ENCODE measurements at places on chromosomes 4 and X. TPM values are rescaled to one million over a fixed set of nuclear protein-coding genes. Genes with fewer than 3 reads are reported as not detected.

The SPANXB1 gene
- total RNA-seq: not detected

- DNase-seq: no peak
These were observed 150.7 kb upstream of the EOLA2 start for GRCh38 chrX:150088766-150089518.

DNA sequence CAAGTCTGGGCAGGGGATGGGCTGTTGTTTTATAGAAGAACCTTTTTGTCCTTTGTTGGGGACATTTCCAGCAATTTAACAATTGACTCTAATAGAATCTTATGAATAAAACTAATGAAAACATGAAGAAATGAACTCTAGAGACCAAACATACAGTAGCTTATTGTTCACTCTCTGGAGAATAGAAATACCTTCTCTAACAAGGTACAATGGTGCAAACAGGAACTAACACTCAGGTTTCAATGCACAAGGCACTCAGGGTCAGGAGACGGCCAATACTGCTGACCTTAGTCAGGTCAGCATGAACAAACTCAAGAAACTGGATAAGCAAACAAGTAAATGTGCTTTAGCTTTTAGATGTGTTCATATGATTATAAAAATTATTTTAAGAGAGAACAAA is 39.6 kb upstream of the FBXW7 start:
- no peak for DNase-seq

The FAM50A gene
- 45.8 TPM for total RNA-seq

- DNase-seq: no peak
These were observed 51.8 kb downstream of the GC start for GRCh38 chr4:71732066-71732465.

The BEND4 gene
- total RNA-seq: not detected

GRCh38 chrX:99172958-99173357 is 1237.1 kb downstream of the PCDH19 start:
- DNase-seq: no peak

- no peak for DNase-seq
These were observed 125.0 kb downstream of the ARHGAP6 start for GRCh38 chrX:11540532-11541377.

- no peak for DNase-seq
These were observed 21.8 kb downstream of the RNF212 start for GRCh38 chr4:1091561-1091995.

The MAGEA4 gene
- total RNA-seq: not detected

DNA sequence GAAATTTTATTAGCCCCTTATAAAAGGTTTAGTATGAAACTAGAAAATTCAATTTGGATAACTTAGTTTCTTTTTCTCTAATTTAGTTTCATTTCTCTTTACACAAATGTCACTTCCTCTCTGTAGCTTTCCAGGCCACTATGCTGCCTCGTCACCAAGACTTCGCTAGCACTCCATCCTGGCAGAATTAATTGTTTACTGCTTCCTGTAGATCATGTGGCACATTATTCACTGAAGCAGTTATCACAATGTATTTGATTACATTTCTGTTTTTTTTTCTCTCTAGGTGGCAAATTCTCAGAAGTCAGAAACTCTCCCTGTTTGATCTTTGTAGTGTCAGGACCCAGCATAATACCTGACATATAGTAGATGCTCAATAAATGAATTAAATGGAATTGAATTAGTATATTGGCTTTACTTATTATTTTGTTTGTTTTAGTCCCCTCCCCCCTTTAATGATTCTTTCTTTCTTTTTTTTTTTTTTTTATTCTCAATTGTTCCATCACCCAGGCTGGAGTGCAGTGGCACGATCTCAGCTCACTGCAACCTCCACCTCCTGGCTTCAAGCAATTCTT is 9.3 kb upstream of the SAT1 start:
- DNase-seq: no peak

The BMPR1B gene
- total RNA-seq: 0.21 TPM

- no peak for DNase-seq
These were observed 10.1 kb downstream of the REELD1 start for GRCh38 chr4:146224326-146224966.

The LAGE3 gene
- 19.5 TPM for total RNA-seq

DNA sequence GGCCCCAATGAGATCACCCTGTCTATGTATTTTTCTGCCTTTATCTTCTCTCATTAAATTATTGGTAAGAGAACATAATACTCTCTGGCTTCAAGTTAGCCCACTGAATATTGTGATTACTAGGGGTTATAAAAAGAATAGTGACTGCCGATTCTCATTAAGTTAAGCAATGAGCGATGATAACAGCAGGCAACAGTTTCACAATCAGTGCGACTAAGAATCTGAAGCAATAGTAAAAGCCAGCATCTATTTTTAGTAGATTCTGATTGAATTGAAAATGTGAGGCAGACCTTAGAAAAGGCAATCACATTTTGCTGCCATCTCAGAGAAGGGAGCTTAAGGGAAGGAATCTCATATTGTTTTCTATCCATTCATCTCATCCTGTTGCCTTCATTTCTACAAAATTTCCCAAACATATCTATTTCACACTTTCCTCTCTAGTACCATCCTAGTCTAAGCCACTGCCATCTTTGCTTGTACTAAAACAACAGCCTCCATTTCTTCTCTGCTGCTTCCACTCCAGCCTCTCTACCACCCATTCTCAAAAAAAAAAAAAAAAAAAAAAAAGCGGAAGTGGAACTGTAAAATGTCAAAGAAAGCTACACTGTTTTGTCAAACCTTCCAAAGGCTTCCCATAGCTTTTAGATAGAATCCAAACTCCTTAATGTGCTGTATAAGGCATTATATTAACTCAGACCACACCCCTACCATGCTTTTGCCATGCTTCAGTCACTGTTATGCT is 17.4 kb downstream of the GABRA4 start:
- DNase-seq: no peak

GRCh38 chr4:67770422-67770821 is 16.2 kb upstream of the GNRHR start:
- no peak for DNase-seq

GRCh38 chr4:155543126-155543765 is 123.4 kb upstream of the GUCY1A1 start:
- no peak for DNase-seq

DNA sequence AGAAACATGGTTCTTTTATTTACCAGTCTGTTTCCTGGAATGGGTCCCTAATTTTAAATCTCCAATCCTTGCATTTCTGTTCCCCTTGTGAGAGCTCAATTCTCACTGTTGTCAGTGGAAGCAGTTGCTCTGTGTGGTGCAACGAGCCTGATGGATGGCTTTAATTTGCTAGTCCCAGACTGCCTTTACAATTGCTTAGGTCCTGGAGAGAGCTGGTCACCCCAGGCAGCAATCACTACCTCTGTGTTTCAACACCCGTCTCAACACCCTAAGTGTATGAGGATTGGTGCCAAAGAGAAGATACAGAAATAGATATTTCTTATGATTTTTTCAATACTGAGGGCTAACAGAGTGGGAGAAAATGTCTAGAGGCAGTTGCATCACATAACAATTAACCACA is 873.8 kb downstream of the GLUD2 start:
- no peak for DNase-seq

DNA sequence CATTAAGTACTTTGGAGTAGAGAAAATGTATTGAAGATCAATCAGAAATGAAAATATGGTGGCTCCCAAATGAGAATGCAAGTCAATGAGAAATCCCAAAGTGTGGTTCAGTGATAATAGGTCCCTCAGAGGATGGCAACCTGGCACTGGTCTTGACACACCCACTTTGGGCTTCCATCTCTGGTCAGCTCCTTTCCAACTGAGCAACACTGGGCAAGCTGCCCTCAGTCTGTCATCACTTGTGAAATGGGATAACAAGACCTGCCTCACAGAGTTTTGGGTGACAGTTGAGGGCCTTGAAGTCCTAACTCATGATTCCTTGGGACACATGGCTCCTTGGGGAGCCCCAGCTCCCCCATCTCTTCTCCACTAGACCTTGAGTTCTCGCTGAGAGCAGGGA is 29.0 kb upstream of the MAMLD1 start:
- DNase-seq: no peak

The EOLA1 gene
- total RNA-seq: 10.5 TPM

- no peak for DNase-seq
These were observed 404.1 kb downstream of the AFF2 start for GRCh38 chrX:148904421-148905111.

GRCh38 chr4:15936495-15936894 is 2.0 kb downstream of the FGFBP1 start:
- peak; percentile 63 for DNase-seq

DNA sequence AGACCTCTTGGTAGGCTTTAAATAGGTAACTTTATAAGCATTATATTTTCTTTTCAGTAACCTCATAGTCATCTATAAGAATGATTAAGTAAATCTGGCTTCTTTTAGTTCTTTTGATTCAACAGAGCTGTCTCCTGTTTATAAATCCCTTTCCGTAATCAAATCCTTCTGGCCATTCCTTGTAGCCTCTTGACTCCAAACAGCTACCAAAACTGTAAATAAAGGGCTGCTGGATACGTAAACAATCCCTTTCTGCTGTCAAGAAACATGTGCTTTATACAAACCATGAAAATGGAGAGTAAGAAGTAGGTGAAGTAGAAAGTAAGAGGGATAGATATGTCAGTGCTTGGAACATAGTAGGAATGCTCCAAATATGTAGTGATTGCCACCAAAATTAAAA is 183.2 kb upstream of the CASK start:
- DNase-seq: no peak

DNA sequence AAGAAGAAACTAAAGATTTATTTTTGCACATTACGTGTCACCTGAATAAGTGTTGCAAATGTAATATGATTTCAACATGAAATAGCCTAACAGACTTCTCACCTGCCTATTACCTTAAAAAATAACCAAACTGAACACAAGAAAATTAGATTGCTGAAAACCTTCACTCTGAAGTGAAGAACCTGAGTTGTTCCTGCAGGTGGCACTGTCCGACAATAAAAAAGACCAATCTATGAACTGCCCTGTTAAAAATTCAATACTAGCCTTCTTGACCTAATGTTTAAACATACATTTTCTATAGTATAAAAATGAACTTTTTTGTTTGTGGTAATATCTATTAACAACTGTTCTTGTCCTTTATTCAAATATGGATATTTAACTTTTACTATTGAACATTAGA is 69.2 kb upstream of the PNPLA4 start:
- no peak for DNase-seq

- peak; percentile 41 for DNase-seq
These were observed 252.5 kb downstream of the DTHD1 start for GRCh38 chr4:36533944-36534343.

GRCh38 chr4:167443841-167444240 is 209.5 kb upstream of the SPOCK3 start:
- DNase-seq: no peak

DNA sequence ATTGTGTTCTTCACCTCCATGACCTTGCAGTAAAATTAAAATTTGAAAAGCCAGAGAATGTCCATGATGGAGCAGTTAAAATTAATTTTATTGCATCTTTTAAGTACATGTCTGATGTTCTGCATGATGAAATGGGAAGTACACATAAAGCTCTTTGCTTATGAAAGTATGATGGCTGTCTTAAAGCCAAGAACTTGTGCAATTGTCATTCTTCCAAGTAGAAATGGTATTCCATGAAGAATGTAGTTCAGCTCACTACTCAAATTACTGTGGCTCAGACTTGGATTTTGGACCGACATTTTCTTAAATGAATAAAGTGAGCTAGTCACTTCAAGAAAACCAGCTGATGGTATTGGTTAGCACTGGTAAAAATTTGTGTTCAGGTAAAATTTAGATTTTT is 161.7 kb upstream of the CXCL13 start:
- no peak for DNase-seq

The FAM90A26 gene
- total RNA-seq: not detected

GRCh38 chrX:132491191-132491590 is 2.4 kb upstream of the MBNL3 start:
- peak; percentile 17 for DNase-seq

The AFM gene
- not detected for total RNA-seq

The RBPJ gene
- total RNA-seq: 31.5 TPM

- no peak for DNase-seq
These were observed 51.7 kb upstream of the CHRDL1 start for GRCh38 chrX:110847334-110847733.

DNA sequence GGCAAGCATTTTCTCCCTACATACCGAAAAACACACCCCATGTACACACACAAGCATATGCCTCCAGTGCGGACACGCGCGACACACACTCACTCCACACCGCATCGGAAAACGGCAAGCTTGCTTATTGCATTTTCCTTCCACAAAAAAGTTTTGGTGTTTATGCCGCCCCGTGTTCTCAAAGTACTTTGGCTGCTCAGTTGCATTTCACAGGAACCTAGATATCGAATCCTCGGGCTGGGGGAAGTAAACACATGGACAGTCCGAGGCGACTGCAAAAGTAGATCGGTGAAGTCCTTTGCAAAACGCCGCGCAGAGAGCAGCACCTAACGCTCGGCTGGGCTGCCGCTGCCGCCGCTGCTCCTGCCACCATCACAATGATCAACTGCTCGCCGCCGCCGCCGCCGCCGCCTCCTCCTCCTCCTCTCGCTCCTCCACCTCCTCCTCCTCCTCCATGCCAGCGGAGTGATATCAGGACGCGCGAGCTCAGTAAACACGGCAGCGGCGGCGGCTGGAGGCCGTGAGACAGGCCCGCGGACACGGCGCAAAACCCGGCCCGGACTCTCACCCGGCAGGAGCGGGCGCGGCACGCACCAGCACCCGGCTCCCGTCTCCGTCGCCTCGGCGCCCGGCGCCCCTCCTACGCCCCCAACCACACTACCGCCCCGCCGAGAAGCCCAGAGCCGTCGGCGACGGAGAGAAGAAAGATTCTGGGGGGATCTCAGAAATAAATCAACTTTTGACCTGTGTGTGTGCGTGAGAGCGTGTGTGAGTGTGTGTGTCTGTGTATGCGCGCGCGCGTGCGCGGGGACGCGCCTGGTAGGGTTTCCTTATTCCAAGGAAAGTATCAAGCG is at the start of gene MAML3:
MAML3 (minus strand) TSS at position 467 of the 854 bp plus-strand sequence. CDS start 857 bp downstream, outside the sequence.
- DNase-seq: peak; percentile 84

DNA sequence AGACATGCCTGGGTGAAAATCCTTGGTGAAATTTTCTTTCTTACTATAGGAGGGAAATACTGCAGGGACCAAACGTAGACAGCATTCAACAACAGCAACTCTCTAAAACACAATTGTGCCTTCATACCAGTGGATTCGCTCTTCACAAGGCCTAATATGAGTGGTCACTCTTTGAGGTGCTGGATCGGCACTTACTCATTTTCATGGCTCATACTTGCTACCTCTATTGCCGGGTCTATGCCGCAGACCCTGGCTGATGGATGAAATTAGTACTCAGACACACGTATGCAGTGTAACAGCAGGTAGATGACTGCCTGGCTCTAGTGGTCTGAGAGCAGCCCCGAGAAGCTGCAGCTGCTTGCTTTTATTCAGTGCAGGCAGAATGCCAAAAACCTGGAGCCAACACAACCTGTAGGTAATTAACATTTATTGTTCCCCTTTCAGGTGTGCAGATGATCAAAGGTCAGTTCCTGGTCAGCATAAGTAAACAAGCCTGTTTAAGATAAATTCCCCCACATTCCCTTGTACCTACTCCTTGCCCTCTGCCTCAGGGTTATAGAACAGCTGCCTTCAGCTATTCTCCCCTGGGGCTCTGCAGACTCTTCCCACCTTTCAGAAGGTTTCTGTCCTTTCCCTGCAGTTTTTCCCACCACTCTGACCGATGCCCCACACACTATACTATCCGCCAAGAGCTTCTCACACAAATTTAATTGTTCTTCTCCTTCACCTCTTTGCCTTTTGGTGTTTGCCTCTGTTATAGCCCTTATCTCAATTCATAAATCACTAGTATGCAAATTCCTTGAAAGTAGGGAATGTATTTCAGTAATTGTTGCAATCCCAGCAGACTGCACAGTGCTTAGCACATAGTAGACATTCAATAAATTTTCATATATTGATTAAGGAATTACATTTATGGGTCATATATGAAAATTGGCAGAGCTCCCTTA is 210.0 kb downstream of the SPANXN3 start:
- DNase-seq: no peak

GRCh38 chr4:178553201-178553600 is 1111.0 kb upstream of the AGA start:
- no peak for DNase-seq

Data from foreskin keratinocyte (primary cell).